ENCODE measurements at places on chromosomes 2 and 18.

DNA sequence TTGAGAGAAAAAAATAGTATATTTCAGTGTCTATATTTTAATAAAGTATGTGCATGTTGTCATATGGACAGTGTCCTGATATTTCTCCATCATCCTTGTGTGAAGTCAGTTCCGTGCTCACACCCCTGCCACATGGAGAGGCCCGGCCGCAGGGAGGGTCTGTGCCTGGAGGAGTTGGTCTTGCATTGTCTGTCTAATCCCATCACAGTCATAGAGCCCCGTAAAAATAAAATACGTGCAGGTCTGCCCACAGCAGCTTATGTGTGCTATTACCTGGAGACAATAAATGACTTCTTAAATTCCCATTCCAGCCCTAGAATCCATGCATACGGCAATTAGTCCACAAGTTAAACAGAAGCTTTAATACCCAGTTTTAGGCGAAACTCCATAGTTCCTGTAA, 20.1 kb downstream of the MAPRE2 start:
- DNase-seq = no peak

DNA sequence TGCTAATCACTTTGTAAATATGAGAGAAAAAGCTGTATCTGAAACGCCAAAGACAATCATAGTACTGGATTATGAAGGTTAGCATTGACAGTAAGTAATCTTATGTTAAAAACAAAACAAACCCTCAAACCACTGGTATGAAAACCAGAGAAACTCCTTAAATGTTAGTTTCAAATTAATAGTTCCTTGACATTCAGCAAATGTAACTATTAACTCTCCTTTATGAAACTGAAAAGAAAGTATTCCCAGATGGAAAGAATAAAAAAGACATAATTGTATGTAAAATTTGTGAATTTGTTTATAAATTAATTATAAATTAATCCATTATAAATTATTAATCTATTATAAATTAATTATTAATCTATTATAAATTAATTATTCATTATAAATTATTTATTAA, 12.3 kb downstream of the FASTKD1 start:
- no peak for DNase-seq

DNA sequence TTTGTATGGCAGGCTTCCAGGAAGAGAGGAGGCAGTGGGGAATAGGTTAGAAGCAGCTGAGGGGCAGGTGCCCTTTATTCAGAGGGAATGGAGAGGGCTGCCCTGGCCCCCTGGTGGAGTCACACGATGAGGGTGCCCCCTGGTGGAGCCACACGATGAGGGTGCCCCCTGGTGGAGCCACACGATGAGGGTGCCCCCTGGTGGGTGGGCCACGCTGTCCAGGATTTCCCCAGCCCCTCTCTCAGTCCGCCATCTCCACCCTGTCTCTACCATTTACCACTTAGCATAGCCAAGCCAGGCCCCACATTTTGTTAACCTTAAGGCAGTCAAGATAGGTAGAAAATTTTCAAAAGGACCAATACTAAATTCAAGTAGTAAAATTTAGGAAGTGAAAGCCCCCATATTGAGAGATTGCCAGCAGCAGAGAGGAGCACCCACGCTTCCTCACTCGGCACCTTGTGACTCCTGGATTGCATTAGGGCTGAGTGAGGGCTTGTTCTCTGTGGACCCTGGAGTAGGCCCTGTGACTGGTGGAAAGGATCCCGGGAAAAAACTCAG, 10.4 kb upstream of the FAM228A start:
- DNase-seq = no peak

DNA sequence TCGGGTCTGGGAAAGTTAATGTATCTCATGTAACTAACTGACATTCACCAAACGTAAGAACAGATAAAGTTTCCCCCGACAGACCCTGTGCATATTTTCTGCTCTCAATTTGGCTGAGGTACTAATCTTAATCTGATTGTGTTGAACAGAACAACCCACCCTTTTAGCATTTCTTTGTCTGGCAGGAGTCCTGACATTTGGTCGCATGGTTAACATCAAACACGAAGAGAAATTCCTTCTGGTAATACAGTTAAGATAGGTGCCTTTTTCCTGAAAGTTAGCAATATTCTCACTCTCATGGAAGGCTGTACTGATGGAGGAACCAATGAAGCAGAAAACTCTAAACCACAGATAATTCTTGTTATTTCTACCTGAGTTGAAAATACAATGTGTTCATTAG, 520.8 kb downstream of the PARD3B start:
- DNase-seq = no peak

DNA sequence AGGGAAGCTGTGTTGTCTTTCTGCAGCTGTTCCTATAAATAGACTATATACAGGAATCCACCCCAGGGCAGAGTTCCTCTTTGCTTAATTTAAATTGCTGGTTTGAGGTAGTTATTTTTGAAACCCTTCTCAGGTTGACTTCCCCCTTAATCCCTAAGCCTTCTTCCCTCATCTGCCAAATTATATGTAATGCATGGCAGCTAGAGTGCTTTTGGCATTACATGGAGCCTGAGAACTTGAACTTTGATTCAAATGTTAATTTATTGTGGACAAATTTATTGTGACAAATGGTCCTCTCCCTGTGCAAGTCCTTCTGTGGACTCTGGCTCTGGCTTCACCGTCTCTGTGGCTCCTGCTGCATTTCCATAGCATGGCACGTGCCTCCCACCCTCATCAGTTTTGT, 29.2 kb downstream of the MYO1B start:
- DNase-seq = no peak

- no peak for DNase-seq
Measured at GRCh38 chr18:26618135-26618534, 69.8 kb upstream of the KCTD1 start.

- DNase-seq = peak; percentile 63
Measured at GRCh38 chr2:9770308-9771100, 72.8 kb upstream of the TAF1B start.

GRCh38 chr18:39486268-39486667, 1920.7 kb upstream of the CELF4 start:
- no peak for DNase-seq

- no peak for DNase-seq
Measured at GRCh38 chr2:217414429-217414828, 554.6 kb upstream of the TNP1 start.

- no peak for DNase-seq
Measured at GRCh38 chr2:156129227-156129626, 203.3 kb downstream of the NR4A2 start.

GRCh38 chr2:211387734-211388133, 831.3 kb downstream of the CPS1 start:
- no peak for DNase-seq

DNA sequence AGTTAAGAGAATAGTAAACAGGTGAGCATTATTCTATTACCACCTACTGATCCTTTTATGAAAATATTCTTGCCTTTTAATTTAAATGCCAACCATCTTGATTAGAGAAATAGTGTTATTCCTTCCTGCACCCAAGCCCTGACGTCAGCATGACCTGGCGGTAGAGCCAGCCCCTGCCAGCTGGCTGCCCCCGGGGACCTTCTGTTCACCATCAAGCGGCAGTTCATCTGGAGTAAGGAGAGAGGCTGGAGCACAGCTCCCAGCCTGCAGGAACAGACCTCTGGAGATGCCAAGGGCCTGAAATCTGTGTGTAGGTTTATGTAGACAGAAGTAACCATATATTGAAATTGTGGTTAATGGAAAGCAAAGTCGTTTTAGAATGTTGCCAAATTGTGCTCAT, 171.8 kb downstream of the GBX2 start:
- DNase-seq = no peak

DNA sequence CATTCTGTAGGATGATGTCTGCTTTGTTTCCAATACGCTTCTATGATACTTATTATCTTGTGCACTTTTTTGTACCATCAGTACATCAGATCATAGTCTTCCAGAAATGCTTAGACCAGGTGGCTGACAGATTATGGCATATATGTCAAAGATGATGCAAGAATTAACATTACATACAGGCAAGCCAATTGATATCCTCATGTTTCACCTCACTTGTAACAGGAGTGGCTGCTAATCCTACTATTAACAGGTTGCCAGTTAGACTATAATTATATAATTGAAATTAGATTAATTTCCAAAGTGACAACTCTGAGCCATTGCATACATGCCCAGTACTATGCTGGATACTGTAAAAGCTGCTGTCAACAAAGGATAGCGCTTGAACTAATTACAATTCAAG, 77.2 kb downstream of the TLK1 start:
- no peak for DNase-seq

DNA sequence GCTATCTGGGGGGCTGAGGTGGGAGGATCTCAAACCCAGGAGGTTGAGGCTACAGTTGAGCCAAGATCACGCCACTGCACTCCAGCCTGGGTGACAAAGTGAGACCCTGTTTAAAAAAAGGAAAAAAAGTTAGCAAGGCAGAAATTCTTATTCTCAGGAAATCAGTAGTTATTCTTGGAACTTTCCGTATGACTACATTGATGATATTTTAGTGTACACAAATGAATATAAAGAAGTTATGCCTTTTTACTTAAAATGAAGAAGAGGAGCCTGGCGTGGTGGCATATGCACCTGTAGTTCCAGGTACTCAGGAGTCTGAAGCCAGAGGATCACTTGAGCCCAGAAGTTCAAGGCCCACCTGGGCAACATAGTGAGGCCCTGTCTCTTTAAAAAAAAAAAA, 7.4 kb downstream of the SPDYA start:
- no peak for DNase-seq

- DNase-seq = no peak
Measured at GRCh38 chr18:11118051-11118766, 31.2 kb downstream of the PIEZO2 start.

- no peak for DNase-seq
Measured at GRCh38 chr2:211085056-211085680, 528.8 kb downstream of the CPS1 start.

DNA sequence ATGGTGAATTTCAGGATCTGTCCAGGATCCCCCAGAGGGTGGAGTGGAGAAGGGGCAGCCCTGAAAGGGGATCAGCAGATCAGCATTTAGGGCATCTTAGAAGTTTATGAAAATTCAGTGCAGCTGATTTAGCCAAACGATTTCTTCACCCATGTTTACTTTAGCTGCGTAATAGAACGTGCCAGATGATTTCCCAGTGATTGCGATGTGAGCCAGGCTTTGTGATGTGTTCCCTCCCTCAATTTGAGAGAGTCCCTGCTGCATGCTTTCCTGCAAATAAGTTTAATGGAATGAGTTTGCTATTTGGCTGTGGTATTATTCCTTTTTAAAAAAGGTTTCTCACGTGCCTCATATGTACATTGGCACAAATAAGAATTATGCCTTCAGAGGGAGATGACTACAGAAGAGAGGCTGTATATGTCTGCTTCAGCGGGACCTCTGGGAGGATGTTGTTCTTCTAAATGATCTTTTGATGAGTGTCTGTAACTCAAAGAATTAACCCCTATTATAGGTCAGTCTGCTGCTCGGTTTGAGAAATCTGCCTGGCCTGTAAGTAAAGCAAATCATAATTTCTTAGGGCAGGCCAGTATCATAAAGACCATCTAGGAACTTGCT, 111.9 kb downstream of the MRO start:
- DNase-seq = no peak

DNA sequence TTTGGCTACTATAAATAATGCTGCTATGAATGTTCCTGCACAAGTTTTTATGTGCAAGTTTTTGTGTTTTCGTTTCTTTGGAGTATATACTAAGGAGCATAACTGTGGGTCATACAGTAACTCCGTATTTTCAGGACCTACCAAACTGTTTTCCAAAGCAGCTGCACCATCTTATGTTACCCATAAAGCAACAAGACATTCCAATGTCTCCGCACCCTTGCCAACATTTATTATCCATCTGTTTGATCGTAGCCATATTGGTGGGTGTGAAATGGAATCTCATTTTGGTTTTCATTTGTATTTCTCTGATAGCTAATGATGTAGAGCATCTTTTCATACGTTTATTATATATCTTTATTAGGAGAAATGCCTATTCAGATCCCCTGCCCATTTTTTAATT, 13.8 kb downstream of the TMEM131 start:
- no peak for DNase-seq

DNA sequence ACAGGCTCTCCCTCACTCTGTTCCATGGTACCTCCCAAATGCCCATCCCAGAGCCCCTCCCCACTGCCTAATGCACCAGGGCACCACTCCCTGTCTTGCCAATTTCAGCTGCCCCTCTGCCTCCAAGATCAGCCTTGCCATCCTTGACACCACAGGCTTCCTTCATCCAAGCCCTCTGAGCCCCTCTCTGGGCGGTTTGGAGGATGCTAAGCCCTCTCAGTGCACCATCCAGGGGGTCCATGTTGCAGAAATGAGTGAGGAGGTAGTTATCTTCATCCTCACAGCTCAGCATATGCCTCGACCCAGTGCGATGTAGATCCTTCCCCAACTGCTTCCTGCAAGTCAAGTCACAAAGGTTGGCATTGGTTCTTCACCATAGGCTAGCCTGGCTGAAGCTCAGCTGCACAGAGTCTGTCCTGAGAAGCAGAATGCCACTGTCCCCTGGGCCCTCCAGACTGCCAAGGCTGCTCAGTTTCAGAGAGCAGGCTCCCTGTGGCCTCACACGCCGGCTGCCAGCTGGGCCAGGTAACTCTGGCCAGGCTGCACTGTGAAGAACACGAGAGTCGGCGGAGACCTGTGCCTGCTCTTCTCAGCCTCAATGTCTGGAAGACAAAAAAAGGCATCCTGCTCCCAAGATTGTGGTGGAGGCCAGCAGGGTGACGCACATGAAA, 9.9 kb upstream of the MAP3K2 start:
- DNase-seq = no peak

GRCh38 chr2:36002941-36003340, 352.6 kb upstream of the CRIM1 start:
- no peak for DNase-seq

DNA sequence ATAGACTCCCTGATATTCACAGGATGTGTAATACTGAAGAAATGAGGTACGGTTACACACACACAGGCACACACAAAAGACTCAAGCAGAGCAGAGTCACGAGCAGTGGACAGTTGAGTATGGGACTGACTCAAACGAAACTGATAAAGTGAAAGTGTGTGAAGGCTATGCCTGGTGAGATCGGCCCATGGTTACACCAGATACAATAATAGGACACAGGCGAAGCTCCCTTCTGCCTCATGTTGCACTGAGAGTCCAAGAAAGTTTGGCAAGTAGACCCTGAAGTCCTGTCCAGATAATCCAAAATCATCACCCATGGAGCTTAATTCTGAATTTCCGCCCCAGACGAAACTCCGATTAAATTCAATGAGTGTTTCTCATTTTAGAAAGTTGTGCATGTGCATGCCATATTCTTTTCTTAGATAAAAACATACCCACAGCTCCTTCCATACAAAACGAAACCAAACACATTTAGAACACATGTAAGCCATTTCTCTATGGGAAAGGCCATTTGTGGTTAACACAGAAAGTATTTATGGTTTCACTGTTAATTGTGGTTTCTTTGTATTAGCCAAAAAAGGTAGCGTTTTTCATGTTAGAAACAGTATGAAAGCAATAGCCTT, 567.6 kb downstream of the PLCL1 start:
- peak; percentile 5 for DNase-seq

GRCh38 chr2:134465228-134466105, 211.6 kb downstream of the MGAT5 start:
- no peak for DNase-seq

GRCh38 chr2:85661139-85661858, 6.7 kb downstream of the SFTPB start:
- DNase-seq = no peak
